ENCODE measurements at places on chromosomes 6 and 20.

DNA sequence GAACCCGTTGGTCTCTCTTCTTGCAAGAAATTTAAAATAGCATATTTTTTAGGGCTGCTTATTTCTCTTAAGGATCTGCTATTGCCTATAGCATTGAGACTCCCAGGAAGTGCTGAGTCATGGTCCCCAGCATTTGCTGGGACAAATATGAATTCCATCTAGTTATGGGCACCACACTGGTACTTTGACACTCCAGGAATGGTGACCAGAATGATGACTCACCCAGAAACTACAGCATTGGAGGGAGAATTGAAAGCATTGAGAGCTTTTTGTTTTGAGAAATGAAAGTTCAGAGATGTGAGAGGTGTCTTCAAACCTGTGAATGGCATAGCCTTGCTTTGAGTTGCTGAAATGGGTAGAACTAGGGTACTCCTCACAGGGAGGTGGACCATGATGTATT is 699.7 kb downstream of the DHX35 start:
- no peak for DNase-seq

DNA sequence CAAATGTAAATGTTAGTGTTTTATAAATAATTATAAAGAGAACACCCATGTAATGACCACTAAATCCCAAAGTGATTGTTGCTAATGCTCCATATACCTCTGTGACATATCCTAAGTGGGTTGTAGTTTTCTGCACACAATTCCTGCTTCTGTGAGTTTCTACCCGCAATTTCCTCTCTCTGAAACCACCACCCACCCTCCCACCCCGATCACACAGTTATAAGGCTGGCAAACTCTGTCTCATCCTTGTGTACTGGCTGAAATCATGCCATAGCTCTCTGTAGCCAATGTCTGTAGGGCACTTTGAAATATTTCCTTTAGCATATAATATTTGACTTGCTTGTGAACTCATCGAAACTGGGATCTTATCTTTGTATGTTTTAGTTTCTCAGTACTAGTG is 236.6 kb downstream of the PLCB1 start:
- DNase-seq = no peak

- no peak for DNase-seq
Measured at GRCh38 chr6:158457131-158457530, 102.8 kb upstream of the TMEM181 start.

- DNase-seq = no peak
Measured at GRCh38 chr20:1773816-1774215, 116.2 kb upstream of the SIRPG start.

DNA sequence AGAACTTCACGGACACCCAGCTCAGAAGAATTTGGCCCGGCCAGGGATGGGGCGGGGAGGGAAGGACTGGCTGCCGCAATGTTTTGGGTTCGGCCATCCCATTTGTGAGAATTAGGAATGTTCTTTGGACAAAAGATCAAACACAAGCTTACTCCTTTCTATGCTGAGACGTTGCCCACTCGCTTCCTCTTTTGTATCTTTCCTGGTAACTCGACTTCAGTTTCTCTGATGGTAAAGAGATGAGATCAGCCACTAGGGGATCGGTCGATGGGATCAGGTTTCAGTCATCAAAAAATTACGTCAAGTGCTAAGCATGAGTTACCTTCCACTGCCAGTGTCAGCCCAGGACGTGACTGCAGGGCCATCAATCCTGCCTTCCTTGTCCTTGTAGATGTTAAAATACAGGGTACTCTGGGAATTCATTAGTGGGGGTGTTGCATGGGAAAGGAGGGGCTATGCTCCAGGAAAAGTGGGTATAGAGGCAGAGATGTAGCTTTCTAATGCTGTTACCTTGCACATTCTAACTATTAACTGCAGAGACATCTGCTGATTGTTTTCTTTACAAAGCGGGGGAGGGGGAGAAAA is 190.2 kb downstream of the TSHZ2 start:
- no peak for DNase-seq

DNA sequence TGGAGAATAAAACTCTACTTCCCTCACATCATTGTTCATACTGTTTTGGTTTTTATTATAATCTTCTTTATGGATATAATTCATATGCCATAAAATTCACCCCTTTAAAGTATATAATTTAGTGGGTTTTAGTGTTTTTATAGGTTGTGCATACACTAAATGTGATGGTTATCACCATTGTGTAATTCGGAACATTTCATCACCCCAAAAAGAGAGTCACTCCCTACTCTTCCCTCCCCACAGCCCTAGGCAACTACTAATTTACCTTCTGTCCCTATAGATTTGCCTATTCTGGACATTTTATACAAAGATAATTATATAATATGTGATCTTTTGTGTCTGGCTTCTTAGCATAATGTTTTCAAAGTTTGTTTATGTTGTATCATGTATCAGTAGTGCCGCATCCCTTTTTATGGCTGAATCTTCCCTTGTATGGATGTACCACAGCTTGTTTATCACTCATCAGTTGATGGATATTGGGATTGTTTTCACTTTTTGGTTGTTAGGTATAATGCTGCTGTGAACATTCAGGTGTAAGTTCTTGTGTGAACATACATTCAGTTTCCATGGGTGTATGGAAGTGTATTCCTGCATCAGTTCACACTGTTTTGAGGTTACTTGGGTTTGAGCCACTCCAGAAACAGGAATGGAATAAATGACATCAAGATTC is 4.2 kb downstream of the TM9SF4 start:
- DNase-seq = no peak

GRCh38 chr20:54665812-54666211 is 190.4 kb downstream of the DOK5 start:
- DNase-seq = no peak

DNA sequence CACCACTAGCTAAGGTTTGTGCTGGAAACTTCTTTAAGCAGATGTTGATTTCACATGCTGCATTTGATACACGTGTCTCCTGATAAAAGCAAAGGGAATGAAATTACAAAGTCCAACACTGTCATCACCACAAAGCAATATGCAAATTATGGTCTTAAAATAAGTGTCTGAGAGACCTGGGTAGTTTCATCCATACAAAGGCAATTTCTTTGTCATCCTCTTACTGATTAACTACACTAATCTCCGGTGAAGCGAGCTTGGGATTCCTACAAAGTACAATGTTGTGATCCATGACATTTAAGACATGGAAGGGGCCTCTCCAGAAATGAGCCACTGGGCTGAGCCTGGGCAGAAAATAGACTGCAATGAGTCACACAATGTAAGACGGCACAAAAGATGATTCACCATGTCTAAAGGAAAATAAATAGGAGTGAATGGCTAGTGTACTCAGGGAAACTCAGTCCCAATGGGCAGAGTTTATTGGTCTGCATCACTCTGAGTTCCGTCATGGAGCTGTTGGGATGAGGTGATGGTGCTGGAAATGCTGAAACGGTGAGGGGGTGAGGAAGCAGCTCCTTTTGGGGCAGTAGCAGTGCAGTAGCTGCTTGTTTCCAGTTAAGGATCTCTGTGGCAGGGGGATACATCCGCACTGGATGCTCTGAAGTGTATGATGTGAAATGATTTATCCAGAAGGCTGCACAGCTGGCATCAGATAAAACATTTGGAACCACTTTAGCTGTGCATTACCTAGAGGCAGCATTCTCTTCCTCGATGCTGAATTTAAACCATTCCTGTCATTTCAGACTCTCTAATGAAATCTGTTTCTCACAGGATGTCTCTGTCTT is 103.3 kb downstream of the IBTK start:
- DNase-seq = no peak

DNA sequence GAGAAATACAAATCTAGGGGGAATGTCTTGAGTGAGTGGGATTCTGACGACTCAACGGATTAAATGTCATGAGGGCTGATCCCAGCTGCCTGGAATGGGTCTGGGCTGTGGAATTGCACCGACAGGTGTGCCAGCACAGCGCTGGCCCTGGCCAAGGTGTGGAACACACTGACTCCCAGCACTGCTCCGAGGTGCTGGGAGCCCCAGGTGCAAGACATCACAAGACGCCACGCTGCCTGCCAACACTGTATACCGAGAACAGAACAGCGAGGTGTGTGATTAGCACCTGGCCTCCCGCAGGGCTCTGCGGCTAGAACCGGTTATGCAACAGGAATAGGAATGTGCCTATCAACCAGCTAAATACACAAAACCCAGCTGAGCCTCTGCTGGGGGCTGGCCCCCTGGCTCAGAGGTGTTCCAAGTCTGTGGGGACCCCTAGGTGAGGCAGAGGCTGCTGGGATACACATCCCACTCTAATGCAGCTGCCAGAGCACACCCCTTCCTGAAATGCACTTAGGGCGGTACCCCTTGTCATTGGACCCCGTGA is 24.8 kb upstream of the APMAP start:
- DNase-seq = no peak

DNA sequence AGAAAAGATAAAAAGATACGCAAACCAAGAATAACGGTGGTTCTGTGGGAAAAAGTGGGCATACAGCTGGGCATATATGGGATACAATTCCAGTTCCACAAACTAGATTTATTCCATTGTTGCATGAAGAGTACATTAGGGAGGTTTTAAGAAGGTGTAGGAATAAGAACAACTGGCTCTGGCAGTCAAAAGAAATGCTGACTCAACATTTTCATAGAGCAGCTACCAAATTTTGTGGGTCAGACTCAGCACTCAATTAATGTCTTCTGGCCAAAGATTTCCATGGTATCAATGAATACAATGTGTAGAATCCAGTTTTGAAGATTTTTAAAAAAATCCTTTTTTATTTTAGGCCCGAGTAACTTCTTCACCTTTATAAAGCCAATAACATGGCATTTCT is 40.2 kb downstream of the TP53INP2 start:
- DNase-seq = no peak

- DNase-seq = no peak
Measured at GRCh38 chr6:149422581-149422980, 22.5 kb downstream of the SUMO4 start.

DNA sequence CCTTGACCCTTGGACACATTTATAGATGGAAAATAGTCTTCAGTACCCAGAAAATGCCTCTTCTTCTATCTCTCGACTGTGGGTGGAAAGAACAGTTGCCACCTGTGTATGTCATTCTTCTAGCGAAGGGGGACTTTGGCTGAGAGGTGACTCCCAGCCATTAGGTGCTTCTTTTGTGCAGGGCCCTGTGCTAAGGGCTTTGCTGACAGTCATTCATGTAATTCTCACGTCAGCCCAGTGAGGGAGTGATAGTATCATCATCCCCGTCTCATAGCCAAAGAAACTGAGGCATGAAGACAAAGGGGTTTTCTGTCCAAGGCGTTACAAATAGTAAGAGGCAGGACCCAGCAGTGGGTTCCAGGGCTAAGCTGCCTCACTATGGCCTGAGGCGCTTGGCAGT is 160.8 kb downstream of the SCML4 start:
- DNase-seq = no peak

DNA sequence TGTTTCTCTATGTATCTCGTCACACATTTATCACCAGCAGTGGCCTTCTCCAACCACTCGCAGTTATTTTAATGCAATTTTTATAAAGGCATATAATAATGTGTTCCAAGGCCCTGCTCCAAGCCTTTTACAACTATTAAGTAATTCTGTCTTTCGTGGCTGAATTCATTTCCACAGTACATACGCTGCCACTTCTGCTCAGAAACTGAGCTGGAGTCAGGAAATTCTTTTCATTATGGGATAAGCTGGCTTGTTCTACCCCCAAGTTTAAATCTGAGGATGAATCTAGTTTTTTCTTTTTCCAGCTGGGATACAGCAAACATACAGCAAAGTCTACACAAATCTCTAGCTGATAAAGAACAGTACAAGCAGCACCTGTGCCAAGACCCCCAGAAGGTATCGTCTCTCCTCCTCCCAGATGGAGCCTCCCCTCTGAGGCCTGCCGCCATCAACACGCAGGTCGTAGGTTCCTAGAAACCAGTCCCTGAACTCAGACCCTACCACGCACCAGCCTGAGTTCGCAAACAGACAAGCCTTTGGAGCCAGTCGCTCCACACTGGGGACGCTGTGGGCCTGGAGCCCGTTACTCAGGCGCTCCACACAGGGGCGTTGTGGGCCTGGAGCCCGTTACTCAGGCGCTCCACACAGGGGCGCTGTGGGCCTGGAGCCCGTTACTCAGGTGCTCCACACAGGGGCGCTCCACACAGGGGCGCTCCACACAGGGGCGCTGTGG is 263.5 kb downstream of the THBS2 start:
- DNase-seq = no peak

DNA sequence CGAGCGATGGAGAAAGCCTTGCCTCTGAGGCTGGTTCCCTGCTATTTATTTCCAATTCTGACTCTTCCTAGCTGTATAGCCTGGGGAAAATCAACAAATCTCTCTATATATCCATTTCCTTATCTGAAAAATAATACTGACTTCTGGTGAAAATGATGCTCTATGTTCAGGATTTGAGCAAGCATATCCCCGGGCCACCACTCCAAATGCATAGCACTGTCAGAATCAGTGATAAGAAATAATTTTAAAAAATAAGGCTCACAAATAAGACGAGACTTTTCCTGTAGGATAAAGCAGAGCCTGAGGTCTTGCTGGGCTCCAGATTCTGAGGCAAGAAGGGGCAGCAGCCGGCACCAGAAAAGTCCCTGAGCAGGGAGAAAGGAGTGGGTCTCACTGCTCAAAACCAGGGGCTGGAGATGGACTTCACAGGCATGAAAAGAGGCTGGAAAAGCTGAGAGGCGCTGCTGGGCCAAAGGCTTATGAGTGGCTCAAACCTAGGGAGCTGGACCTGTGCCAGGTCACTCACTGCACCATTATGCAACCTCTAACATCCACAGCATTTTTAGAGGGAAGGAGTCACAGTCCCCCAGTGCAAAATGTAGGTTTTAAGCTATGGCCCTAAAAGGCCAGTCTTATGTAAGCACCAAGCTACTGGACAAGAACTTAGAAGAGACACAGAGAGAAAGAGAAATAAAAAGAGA is 48.1 kb upstream of the SLC17A4 start:
- DNase-seq = no peak

DNA sequence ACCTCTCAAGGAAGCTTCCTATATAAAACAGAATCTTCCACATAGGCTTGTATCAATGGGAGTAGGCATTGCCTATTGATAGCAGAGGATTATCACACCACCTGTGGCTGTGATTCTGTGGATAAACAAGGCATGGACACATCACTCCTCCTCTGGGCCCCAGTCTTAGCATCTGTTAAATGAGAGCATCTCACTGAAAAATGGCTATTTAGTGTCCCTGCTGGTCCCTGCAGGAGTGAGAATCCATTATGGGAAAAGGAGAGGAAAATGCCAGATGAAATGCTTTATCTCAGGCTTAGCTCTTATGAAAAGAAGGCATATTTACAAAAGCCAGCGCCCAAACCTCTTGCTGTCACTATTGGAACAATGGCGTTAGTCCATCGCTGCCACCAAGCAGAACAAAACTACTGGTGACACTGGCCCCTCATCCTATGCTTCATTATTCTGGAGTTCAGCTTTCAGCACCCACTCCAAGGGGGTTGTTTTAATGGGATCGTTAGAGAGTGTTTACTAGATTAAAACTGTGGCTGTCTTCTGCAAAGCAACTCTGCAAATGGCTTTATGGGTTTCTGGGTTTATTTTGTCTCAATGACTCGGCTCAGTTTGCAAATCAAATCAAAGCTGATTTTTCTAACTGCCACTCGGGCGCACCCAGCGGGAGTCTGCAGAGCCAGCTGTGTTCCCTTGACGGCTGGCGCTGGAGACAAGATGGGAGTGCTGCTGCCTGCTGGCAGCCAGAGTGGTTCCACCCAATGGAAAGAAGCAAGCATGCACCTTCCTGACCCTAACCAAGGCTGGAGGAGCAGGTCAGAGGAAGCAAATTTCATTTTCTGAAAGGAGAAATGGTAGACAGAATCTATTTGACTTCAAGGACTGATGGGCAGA is 658.8 kb upstream of the CHD6 start:
- no peak for DNase-seq

Measured in stimulated activated naive CD8-positive, alpha-beta T cell treated with anti-CD3 and anti-CD28 coated beads, Interleukin-15, Interleukin-2, amounts not matched to agents 100 U/mL and 50 U/mL, for 24 hours (primary cell).